ENCODE measurements at places on chromosomes 12 and 14.

- DNase-seq: peak; percentile 49
Measured at GRCh38 chr14:77151245-77151644, 9.7 kb upstream of the ZDHHC22 start.

DNA sequence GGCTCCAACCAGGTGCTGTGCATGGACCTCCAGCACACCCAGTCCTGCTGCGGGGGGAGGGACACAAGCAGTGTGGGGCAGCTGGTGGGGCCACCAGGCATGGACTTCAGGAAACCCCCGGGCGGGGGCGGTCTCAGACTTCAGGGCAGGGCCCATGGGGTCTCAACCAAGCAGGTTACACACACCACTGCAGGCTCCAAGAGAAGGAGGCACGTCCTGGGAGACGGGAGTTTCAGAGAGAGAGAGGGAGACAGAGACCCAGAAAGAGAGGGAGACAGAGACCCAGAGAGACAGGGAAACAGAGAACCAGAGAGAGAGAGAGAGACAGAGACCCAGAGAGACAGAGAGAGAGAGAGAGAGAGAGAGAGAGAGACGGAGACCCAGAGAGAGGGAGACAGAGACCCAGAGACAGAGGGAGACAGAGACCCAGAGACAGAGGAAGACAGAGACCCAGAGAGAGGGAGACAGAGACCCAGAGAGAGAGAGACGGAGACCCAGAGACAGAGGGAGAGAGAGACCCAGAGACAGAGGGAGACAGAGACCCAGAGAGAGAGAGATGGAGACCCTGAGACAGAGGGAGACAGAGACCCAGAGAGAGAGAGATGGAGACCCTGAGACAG lies 128.9 kb downstream of the NCOR2 start:
- DNase-seq: no peak

DNA sequence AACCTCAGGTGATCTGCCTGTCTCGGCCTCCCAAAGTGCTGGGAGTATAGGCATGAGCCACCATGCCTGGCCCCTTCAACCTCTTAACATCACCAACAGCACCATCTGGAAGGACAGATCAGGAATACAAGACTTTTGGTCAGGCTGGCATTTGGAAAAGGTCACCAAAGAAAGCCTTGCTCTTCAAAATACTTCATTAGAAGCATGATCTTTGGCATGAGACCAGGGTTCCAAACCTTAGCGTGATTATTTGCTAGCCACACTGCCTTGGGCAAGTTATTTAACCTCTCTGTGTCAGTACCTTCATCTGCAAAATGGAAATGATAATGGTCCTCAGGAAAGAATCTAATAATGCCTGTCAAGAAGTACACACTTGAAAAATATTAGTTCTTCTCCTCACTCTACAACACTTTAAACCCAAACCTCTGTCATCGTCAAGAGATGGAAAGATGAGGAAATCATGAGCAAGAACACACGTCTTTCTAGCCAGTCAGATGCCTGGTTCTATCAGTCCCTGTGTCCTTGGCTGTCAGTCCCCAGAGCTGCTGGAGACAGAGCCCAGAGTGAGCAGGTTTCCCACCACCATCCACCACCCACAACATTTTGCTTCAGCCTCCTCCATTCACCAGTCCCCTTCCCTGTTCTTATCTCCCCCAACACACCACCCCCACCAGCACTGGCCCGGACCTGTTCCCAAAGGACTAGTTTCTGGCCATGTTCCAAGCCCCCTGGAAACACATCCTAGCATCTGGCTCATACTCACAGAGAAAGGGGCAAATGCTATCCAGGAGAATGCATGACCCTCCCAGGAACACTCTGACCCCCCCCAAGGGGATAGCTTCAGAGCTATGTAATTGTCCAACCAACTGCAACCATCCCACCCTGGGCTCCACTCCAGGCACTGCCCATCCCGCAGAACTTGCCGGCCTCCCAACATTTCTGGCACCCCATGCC lies 2.0 kb downstream of the ADCY6 start:
- DNase-seq: peak; percentile 24

GRCh38 chr12:20320552-20320951 lies 47.8 kb upstream of the PDE3A start:
- DNase-seq: no peak

DNA sequence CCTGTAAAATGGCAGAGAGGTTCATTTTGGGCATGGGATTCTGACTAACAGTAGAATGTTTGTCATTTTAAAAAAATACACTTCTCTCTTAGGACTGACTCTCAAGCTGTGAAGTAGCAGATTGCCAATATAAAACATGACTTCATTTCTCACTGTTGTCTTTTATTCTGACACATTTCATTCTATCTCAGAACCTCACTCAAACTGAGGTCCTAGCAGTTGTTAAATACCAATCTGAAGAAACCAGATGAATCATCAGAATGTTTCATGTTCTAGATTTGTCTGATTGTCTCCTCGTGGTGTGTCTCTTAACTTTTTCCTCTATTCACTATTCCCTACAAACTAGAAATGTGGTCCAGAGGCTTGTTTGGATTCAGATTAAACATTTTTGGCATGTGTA lies 276.5 kb upstream of the NPAS3 start:
- DNase-seq: peak; percentile 42

- DNase-seq: no peak
Measured at GRCh38 chr12:6185961-6186827, 14.0 kb upstream of the CD9 start.

- DNase-seq: no peak
Measured at GRCh38 chr12:47080725-47081502, 1.2 kb upstream of the AMIGO2 start.

DNA sequence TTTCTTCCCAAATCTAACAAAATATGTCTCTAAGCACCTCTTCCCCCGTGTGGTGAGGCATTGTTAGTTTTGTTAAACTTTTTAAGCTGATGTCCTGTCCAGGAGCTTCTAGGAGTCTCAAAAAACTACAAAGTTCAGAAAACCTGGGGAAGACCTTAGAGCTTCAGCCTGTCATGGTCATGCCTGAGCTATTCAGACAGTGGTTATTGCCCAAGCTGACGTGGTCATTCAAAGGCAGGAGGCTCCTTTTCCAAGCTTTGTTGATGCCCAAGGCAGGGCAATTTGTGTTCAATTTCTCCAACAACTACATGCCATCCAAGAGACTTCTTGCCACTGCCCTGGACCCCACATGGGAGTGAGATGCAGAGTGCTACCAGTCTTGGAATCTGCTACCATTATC lies 5.8 kb upstream of the LYZ start:
- no peak for DNase-seq

DNA sequence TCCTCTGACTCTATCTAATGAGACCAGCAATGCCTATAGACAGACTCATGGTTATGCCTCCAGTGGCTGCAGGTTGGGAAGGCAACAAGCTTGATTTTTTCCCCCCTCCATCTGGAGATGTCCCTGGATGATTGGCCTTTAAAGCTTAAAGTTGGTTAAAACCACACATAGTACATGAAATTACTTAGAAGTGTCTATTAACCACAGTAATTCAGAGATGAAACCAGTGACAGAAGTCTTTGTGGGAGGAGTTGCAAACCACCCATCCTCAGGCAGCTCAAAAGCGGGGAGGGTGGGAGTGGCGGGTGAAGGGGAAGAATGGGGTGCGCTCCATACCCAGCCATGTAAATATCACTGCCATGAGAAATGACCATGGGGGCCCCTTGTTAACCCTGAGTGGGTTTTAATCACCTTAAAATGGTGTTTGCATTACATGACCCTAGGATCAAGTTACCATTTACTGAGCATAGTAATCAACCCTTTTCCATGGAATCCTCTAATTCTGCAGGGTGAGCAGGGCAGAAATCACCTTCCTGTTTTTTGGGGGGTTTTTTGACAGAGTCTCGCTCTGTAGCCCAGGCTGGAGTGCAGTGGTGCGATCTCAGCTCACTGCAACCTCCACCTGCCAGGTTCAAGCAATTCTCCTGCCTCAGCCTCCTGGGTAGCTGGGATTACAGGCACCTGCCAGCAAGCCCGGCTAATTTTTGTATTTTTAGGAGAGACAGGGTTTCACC lies 133.5 kb downstream of the FOXN3 start:
- DNase-seq: no peak

DNA sequence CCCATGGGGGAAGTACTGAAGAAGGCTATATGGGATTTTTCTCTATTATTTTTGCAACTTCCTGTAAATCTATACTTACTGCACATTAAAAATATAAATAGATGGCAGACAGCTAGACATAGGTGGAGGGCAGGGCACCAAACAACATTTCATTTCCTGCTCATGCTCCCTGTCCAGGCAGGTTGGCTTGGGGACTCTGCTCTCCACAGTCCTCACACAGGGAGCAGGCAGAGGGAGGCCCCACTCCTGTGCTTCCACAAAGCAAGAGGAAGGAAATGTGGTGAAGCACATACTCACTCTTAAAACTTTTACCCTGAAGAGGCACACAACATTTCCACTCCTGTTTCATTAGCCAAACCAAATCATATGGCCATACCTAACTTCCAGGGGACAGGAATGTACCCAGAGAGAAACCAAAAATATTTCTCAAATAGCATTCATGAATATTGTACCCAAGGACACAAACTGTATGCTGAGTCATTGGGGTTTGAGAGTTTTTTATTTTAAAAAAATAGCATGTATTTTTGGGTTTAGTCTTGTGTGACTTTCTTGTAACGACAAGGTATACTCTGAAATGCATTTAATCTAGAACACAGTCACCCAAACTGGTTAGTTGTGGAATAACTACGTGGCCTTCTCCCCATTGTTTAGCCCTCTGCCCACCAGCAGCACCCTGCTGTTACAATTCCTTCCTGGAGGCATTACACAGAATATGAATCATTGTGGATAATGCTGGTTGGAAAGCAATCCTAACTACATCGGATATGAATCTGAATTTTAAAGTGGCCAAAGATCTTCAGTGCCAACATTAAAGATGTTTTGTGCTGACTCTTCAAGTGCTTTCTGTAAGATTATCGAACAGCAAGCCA lies 40.9 kb downstream of the RTN1 start:
- DNase-seq: no peak

- no peak for DNase-seq
Measured at GRCh38 chr14:101705733-101706508, 55.6 kb upstream of the PPP2R5C start.

- no peak for DNase-seq
Measured at GRCh38 chr14:104087981-104088850, 2.7 kb downstream of the ASPG start.

DNA sequence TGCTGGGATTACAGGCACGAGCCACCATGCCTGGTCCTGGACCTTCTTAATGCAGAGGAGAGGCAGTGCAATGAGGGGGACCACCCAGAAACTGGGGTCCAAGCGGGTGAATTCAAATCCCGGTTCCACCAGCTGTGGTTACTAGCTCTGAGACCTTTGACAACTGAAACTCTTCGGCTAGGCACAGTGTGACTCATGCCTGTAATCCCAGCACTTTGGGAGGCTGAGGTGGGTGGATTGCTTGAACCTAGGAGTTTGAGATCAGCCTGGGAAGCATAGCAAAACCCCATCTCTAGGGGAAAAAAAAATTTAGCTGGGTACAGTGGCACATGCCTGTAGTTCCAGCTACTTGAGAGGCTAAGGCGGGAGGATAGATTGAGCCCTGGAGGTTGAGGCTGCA lies 5.0 kb upstream of the CD4 start:
- no peak for DNase-seq

- peak; percentile 20 for DNase-seq
Measured at GRCh38 chr14:44316647-44317440, 190.2 kb downstream of the FSCB start.

DNA sequence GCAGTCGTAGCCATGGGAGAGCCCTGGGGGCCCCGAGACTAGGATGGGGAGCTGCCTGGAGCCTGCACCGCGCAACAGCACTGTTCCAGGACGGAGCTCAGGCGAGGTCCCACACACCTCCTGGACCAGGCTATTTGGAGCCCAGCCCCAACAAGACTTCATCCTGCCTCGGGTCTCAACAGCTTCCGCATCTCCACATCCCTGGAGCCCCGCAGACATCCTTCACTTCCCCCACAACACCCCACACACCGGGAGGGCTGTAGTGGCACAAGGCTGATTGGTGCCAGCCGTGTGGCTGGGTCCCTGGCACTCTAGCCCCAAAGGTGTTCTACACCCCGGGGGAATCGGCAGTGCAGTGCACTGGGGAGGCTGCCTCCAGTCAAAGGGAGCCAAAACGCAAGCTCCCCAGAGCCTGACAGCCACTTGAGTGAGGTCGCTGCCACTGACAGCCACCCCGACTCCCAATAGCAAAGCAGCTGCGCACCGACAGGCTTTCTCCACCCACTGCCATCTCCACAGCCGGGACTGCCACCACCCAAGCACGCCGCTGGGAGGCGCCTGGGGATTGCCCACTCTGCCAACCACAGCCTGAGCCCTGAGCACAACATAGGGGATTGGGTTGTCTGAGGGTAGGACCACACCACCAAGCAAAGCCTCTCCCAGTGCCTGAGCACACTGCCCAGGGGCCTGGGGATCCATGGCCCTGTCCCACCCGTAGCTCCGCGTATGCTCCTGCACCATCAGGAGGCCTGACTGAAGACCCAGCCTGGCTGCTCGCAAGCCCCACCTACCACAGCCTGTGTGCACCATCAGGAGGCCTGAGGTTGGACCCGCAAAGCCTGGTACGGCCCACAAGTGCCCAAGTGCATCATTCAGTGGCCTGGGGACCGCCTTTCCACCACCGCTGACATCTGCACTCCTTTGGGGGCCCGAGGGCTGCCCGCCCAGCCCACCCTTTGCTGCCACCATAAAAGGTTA lies 13.2 kb upstream of the KLRF1 start:
- peak; percentile 30 for DNase-seq

- peak; percentile 85 for DNase-seq
Measured at GRCh38 chr14:60085085-60085484, 6.6 kb upstream of the PCNX4 start.

- peak; percentile 22 for DNase-seq
Measured at GRCh38 chr14:32201816-32202490, at the start of gene RNU6-7. RNU6-7 (plus strand) TSS chr14:32202045.

- DNase-seq: peak; percentile 51
Measured at GRCh38 chr12:116955382-116956021, 44.8 kb downstream of the FBXW8 start.
